BE2C (cell line): ENCODE measurements at places on chromosomes 13 and 19.

- no peak for DNase-seq
Observed at GRCh38 chr13:114071991-114072390, 60.4 kb downstream of the RASA3 start.

- no peak for DNase-seq
Observed at GRCh38 chr13:95553581-95554385, 1.3 kb downstream of the CLDN10 start.

GRCh38 chr13:64130171-64130570 lies 2714.5 kb upstream of the PCDH20 start:
- no peak for DNase-seq

DNA sequence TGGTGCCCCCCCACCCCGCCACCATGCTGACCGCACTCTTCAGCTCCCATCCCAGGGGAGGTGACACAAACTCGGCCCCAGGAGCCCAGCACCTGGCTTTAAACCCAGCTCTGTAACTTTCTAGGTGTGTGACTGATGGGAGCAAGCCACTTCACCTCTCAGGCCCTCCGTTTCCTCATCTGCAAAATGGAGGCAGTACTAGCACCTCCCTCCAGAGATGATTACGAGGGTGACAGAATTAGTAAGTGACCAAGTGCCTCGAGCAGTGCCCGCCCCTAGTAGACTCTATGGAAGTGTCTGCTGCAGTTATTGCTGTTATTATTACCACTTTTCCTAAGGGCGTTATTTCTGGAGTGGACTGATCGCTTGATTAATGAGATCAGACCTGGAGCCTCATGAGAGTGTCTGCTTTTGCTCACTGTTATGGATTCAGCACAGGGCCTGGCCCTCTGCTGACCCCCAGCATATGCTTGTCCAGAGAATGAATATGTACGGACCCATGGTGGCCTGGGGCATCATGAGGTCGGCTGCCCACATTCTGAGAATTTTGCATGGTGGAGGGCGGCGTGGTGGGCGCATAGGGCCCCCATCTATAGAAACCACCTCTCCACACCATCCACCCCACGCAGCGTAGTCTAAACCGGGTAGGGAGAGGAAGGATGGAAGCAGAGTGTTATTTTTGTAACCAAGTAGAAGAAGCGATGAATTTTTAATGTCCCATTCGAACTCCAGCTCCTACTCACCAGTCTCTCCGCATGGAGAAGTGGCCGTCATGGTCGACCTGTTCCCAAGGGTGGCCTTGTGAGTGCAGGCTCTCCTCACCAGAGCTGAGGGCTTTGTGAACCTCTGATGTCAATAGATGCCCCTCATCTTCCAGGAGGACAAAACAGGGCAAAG lies 48.2 kb downstream of the CAPN12 start:
- DNase-seq, result no peak
